Osteoblast (primary cell): ENCODE measurements at places on chromosomes 5 and 9. TPM values are rescaled to one million over a fixed set of nuclear protein-coding genes. Genes with fewer than 3 reads are reported as not detected.

The SGCD gene
- total RNA-seq = 27.1 and 33.3 TPM in 2 replicates

The AHRR gene
- 52.2 and 54.6 TPM in 2 replicates for total RNA-seq

GRCh38 chr9:108866001-108866420, 3.9 kb downstream of the ACTL7A start:
- no peak overlapping the region for H3K4me3 ChIP-seq
- no peak for DNase-seq
- H3K27ac ChIP-seq = no peak overlapping the region
- H3K36me3 ChIP-seq = peaks cover 8% of the 10 kb centered on the region
- peaks cover 7% of the 10 kb centered on the region for H3K4me1 ChIP-seq

The ZDHHC11B gene
- not detected in 2 replicates for total RNA-seq

DNA sequence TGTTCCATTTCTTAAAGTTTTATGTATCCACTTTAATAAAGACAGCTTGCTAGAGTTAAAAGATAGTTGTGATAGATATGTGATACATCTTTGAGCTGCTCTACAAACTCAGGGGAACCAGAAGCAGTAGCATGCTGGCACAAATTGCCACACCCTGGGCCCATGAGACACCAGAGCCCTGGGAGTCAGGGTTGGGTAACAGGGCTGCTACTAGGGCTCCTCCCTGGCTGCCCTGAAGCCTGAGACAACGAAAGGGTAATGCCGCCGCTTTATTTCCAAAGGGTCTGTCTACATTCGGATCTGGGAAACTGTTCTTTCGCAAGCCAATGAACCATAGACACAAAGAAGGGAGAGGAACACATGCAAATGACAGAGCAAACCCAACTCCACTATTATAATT, 29.2 kb downstream of the PTPN3 start:
- H3K4me3 ChIP-seq = no peak overlapping the region
- no peaks in the 10 kb centered on the region for H3K27me3 ChIP-seq

- H3K27me3 ChIP-seq = peaks cover 48% of the 10 kb centered on the region
- DNase-seq = no peak
- no peaks in the 10 kb centered on the region for H3K36me3 ChIP-seq
- peaks cover 24% of the 10 kb centered on the region for H3K4me1 ChIP-seq
- H3K4me3 ChIP-seq = no peak overlapping the region
Observed at GRCh38 chr9:91776409-91777291, 173.4 kb downstream of the ROR2 start.

DNA sequence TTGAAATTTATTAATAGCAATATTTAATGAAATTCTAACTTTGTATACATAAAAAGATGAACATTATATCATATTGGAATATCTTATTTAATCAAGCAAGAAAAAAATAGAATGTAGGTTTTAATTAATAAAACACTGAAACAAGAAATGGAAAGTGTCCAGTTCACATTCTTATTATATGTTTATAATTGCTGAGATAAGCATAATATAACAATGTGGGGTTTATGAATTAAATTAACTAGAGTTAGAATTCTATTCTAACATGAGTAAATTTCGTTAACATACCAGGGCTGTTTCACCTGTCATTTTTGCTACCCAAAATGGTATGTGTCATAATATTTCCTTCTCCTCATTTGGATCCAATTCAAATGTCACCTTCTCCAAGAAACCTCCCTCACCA, 12.3 kb downstream of the CDH9 start:
- H3K4me3 ChIP-seq = no peak overlapping the region
- no peaks in the 10 kb centered on the region for H3K36me3 ChIP-seq
- H3K4me1 ChIP-seq = no peaks in the 10 kb centered on the region
- no peaks in the 10 kb centered on the region for H3K27me3 ChIP-seq
- no peak for DNase-seq

The C5orf34 gene
- 1.8 and 3.8 TPM in 2 replicates for total RNA-seq

GRCh38 chr5:32522429-32523143, 62.8 kb upstream of the SUB1 start:
- no peak overlapping the region for H3K4me3 ChIP-seq
- DNase-seq = peak; percentile 83
- peaks cover 17% of the 10 kb centered on the region for H3K4me1 ChIP-seq
- H3K27me3 ChIP-seq = no peaks in the 10 kb centered on the region
- peak overlapping the region; percentile 80 for H3K27ac ChIP-seq

The MED10 gene
- total RNA-seq = 12.4 and 13.4 TPM in 2 replicates

DNA sequence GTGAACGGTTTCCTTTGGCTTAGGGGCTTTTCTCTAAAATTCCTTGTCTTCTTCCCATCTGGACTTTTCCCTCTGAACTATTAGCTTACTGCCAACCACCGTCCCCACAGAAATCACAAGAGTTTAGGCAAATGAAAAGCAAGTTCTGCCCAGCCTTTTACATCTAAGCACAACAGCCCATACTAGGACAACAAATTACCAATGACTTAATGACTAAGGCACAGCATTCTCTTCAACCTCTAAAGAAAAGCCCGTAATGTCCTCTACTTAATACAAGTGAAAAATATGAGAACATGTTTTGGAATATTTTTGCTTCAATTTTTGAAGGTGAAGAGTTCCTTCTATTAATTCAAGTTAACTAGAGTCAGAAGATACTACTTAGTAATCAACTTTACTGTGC, 1.2 kb downstream of the ZBTB5 start:
- no peaks in the 10 kb centered on the region for H3K27me3 ChIP-seq
- peak overlapping the region; percentile 100 for H3K4me3 ChIP-seq
- peaks cover 21% of the 10 kb centered on the region for H3K4me1 ChIP-seq
- H3K36me3 ChIP-seq = no peaks in the 10 kb centered on the region

- no peaks in the 10 kb centered on the region for H3K27me3 ChIP-seq
- no peak overlapping the region for H3K27ac ChIP-seq
- H3K36me3 ChIP-seq = no peaks in the 10 kb centered on the region
- H3K4me3 ChIP-seq = no peak overlapping the region
Observed at GRCh38 chr9:28105001-28105400, 531.7 kb upstream of the C9orf72 start.

The ERAP2 gene
- 5.6 and 84.7 TPM in 2 replicates for total RNA-seq

GRCh38 chr9:103731541-103731940, 362.6 kb upstream of the SMC2 start:
- no peaks in the 10 kb centered on the region for H3K36me3 ChIP-seq
- H3K27me3 ChIP-seq = no peaks in the 10 kb centered on the region
- no peak for DNase-seq
- H3K27ac ChIP-seq = no peak overlapping the region
- no peaks in the 10 kb centered on the region for H3K4me1 ChIP-seq
- no peak overlapping the region for H3K4me3 ChIP-seq

The EPB41L4A gene
- total RNA-seq = 0.59 and 0.72 TPM in 2 replicates
